ENCODE measurements at places on chromosomes 1 and 21. TPM values are rescaled to one million over a fixed set of nuclear protein-coding genes. Genes with fewer than 3 reads are reported as not detected.

TEKT2 gene
- 0.16 TPM for polyA plus RNA-seq

TNNT2 gene
- polyA plus RNA-seq = 55.1 TPM

DNA sequence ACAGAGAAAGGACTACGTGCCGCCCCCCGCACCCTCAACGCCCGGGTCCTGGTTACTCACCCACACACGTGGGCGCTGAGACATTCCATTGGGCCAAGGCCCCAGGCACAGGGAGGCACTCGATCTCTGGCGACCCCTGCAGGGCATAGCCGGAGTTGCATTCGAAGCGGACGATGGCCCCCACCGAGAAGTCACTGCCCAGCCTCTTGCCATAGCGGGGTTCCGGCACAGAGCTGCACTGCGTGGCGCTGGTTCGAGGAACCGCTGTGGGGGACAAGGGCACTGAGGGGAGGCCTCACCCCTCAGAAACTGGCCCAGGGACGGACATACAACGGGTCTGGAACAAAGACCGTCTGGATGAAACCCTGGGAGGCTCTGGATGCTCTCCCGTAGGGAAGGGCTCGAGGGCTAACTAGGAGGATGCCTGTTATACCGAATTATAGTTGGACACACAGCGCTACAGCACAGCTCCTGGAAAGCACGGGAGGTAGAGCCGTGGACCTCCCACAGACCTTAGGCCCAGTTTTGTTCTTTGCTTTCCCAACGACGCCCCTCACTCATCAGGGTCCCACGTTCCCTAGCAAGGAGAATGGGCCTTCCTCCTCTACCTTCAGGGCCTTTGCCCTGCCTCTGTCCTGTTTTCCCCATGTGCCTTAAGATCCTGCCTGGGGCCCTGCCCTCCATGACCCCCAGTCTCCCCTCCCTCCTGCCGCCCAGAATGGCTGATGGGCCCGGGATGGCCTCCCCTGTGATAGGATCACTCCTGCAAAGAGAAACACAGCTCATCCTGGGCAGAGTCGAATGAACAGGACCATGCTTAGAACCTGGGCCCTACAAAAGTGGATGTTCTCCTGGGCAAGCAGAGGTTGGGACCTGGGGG lies 152.8 kb downstream of the ZSCAN20 start:
- no peak for DNase-seq

GRCh38 chr1:229064320-229065168 lies 206.4 kb upstream of the RAB4A start:
- DNase-seq = no peak
